ENCODE measurements at places on chromosomes 4 and X.

GRCh38 chr4:14445882-14446281, 556.4 kb upstream of the CPEB2 start:
- ATAC-seq: peak; percentile 91

GRCh38 chr4:48343551-48343950, 2.2 kb downstream of the SLAIN2 start:
- no peak for ATAC-seq

DNA sequence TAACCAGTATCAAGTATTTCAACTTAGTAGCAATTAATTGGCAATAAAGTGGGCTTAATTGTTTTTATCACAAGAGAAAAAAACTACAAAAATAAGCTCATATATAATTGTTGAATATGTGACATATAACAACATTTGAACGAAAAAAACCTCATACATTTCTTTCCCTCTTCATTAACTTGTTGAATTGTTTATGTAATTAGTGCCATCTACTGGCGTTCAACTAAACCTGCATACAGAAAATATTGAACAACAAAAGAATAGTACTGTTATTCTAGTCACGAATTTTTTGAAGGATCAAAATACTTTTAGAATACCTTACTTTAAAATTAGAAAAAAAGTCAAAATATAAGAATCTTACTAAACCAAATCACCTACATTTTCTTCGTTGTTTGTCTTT, 586.5 kb upstream of the FTHL17 start:
- ATAC-seq: no peak

- ATAC-seq: peak; percentile 48
Observed at GRCh38 chr4:169566021-169566818, 46.2 kb downstream of the NEK1 start.

DNA sequence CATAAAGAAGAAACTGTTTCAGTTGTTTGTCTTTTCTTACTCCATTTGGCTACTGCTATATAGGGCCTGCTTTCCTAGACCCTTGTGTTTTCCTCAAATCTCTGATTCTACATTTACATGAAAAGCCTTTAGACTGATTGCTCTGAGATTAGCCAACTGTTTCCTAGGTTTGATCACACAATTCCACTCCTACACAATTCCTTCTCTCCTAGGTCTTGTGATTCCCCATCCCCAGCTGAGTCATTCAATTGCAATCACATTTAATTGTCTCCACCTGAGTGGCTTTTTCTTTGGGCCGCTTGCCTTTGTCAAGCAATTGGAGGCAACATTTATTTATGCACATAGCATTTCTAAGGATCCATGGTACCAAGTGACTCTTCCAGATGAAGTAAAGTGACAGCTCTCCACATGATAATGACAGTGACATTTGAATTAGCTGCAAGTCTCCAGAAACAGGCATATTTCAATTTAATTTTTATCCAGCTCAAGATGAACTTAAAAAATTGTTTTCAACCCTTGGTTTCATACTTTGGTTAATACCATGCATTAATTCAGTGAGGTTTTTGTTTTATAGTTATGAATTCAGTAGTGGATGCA, 35.8 kb downstream of the ATXN3L start:
- ATAC-seq: no peak

All from esophagus mucosa (tissue), 1 donor.